Astrocyte of the hippocampus (primary cell): ENCODE measurements at places on chromosomes 6 and 20.

GRCh38 chr20:11778206-11778570, 139.5 kb upstream of the BTBD3 start:
- no peak for DNase-seq

DNA sequence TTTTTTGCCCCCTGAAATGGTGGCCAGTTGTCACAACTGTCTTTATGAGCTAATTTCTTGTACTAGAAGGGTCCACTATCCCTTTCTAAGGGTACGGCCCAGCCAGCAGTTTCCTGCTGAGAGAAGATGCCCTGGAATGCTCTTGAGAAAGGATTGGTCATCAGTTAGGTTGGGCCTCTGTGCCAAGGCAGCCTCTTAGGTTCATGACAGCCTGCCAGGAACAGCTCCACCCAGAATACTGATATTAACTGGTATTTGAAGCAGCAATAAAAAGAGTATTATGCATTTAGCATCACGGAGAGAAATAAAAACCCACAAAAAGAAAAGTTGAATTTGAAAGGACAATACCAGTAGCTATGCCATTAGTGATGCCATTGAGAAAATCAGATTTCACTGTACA, 9.0 kb upstream of the HINT3 start:
- DNase-seq, result peak; percentile 33

DNA sequence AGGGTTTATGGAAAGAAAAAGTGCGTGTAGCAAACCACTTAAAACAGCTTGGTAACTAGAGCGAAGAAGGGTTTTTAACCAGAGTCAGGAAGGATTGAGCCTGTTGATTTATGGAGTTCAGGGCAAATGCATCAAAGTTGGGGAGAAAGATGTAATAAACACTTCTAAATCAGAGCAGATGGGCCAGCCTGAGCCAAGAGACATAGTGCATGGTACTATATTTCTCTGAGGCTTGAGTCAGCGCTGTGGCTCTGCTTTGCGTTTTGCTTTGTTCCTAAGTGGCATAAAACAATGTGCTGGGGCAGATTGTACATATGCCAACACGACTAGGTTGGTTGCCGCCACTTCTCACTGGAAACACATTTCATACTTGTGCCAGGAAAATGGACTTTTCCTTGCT, 111.3 kb downstream of the BCKDHB start:
- DNase-seq, result no peak

- no peak for DNase-seq
Observed at GRCh38 chr6:168179702-168180382, 100.8 kb upstream of the FRMD1 start.

GRCh38 chr20:49938173-49939163, 2.3 kb downstream of the RNF114 start:
- DNase-seq, result peak; percentile 78

GRCh38 chr6:11589261-11589660, 51.7 kb downstream of the TMEM170B start:
- DNase-seq, result no peak

- peak; percentile 85 for DNase-seq
Observed at GRCh38 chr6:163793011-163793983, 378.8 kb downstream of the QKI start.

DNA sequence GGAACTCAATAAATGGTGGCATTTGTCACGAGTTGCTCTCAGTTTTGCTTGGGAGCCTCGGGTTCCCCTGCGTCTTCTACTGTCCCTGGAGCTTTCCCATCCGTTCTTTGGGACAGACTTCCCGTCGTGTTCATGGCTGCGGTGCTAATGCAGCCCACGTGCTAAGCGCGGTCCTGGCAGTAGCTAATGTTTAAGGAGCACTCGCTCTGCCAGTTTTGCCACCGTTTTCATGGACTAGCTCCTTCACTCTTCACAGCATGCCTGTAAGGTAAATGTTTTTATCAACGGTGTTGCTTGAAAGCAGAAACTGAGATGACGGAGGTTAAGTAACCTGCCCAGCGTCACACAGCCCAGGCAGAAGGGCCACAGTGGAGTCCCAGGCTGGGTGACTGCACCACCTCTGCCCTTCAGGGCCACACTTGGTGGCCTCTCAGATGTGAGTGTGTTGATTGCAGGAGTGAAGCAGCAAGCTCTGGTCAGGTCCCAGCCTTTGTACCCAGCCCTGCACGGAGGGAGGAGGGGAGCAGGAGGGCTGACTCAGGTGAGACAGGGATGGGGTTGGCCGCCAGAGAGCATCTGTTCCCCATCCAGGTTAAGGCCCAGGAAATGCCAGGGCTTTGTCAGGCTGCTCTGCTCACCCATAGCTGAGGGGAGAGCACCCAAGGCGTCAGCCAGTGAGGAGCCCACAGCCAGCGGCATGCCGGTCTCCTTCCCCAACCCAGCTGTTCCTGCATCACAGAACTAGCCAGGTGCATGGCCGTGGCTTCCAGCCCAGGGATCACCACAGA, 181.8 kb downstream of the ZMYND8 start:
- no peak for DNase-seq

DNA sequence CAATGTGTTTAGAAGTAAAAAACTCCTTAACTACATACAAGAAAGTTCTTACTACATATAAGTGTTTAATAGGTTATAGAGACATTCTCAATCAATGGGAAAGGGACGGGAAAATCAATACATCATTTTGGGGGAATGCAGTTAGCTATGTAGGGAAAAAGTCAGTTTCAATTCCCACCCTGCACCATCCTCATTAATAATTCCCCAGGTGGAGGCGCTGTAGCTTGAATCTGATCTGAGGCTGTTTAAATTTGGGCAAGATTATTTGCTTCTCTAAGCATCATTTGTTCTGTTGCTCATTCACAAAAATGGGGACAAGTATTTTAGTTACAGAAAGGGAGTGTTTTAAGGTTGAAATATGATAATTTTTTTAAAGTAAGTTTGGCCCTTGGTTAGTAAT, 19.1 kb downstream of the OLIG3 start:
- no peak for DNase-seq

- no peak for DNase-seq
Observed at GRCh38 chr6:3596766-3597165, 139.9 kb upstream of the SLC22A23 start.

- no peak for DNase-seq
Observed at GRCh38 chr6:41720783-41721182, 14.6 kb downstream of the TFEB start.

DNA sequence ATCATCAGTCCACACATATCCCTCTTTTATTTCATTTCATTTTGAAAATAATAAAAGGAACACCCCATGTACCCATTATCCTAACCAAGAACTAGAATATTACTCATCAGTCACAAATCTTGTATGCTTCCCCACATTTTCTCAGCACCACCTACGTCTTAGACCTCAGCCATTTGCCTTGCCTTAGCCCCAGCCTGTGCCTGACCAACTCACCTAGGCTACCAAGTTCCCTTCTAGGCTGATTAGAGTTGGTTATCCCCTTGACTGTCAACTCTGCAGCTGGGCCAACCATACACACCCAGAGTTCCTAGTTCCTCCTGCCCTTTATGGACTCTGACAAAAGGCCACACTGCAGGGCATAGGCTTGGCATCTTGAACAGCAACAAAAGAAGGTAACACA, 33.4 kb upstream of the IPCEF1 start:
- DNase-seq, result no peak
